CD8-positive, alpha-beta memory T cell (primary cell): ENCODE measurements at places on chromosomes 5 and 9. TPM values are rescaled to one million over a fixed set of nuclear protein-coding genes. Genes with fewer than 3 reads are reported as not detected.

DNA sequence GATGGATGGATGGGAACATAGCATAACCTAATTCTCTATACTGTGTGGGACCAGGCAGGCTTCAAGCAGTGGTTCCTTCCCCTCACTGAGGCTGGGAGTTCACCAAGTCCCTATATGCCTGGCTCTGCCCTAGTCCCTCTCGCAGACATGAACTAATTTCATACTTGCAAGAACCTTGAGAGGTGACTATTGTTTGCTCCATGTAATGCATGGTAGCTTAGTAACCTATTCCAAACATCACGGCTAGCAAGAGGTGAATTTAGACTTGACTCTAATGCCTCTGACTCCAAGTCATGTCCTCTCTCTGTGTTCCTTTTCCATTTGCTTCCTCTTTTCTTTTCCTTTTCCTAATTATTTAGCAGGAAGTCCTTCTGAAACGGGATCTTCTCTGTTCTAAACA lies 25.9 kb upstream of the ERMP1 start:
- no peak for DNase-seq

DNA sequence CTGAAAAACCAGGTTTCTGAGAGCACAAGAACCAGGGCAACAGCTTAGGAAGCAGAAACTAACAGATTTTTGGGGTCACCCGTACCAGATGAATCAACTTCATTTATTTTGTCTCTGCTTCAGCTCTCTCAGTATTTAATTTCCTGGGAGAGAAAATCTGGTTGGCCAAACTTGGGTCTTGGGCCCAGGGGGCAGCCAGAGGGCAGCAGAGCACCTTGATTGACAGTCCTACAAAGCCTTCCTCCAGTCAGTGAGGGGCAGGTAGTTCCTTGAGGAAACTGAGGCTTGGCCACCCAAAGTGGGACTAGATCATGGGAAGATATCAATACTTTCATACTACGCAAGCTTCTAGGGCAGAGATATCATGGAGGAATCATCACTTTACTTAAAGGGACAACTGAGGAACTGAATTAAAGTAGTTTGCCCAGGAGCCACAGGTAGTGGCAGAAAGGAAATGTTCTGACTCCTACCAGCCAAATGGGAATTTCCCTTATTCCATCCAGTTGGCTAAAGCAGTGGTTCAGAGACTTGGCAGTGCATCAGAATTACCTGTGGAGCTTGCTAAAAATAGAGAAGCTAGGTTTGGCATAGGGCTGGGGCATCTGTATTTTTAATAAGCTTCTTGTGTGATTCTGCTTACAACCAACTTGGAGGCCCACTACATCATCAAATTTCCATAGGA lies 21.5 kb upstream of the ARHGAP26 start:
- DNase-seq = peak; percentile 31

GRCh38 chr9:94656200-94656599 lies 16.9 kb upstream of the FBP1 start:
- peak; percentile 49 for DNase-seq

- no peak for DNase-seq
These were observed 22.2 kb downstream of the TNFSF8 start for GRCh38 chr9:114908104-114908622.

DNA sequence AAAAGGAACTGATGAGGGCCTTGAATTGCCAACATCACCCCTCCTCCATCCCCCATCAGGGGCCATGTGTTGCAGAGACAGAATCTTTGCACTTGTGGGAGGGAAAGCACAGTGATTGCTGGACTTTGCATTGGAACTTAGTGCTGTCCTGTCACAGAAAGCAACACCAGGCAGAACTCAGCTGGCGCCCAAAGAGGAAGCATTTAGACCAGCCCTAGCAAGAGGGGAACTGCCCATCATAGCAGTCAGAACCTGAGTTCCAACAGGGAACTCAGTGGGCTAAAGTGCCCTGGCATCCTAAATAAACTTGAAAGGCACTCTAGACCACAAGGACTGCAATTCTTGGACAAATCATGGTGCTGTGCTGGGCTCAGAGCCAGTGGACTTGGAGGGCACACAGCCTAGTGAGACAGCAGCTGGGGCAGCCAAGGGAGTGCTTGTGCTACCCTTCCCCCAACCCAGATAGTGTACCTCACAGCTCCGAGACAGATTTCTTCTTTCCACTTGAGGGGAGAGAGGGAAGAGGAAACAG lies 128.1 kb downstream of the ACTL7B start:
- DNase-seq = no peak

DNA sequence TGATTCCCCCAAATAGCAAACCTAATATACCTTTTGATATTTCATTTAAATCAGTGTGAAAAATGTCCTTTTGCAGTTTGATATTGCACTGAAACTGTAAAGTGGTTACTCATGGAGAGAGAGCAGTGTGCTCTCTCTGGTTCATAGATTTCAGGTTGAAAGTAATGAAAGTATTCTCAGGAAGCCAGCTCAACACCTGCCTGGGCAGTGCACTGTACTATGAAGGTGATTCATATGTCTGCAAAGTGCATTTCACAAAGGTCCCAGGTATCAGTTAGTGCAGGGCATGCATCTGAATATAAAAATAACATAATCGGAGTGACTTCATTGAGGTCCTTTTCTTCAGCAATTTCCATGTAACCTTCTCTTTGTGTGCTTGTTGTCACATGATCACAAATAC lies 274.3 kb downstream of the CDH18 start:
- DNase-seq = no peak

- no peak for DNase-seq
These were observed 56.9 kb downstream of the AHRR start for GRCh38 chr5:378301-378891.

- no peak for DNase-seq
These were observed 30.7 kb downstream of the SEMA4D start for GRCh38 chr9:89467278-89467625.

- peak; percentile 26 for DNase-seq
These were observed 181.8 kb downstream of the GLIS3 start for GRCh38 chr9:4117835-4118610.

- no peak for DNase-seq
These were observed 45.0 kb upstream of the IPPK start for GRCh38 chr9:92714787-92715487.

DNA sequence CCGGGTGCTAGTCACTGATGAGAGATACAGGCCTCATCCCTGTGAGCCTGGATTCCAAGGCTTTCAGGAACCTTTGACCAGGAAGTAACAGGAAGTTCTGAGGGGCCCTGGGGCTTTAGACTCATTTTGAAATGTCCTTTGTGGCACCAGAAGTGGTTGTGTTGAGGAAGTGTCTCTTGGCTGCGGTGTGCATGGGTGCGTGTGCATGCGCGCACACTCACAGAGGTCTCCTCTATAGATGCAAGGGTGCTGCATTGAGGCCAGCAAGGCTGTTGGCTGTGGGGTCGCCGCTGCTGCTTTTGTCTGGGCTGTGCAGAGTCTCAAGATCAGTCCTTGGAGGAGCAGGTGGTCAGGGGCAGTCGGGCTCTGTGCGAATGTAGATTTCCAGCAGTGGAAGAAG lies 7.6 kb downstream of the RAB24 start:
- DNase-seq = no peak

DNA sequence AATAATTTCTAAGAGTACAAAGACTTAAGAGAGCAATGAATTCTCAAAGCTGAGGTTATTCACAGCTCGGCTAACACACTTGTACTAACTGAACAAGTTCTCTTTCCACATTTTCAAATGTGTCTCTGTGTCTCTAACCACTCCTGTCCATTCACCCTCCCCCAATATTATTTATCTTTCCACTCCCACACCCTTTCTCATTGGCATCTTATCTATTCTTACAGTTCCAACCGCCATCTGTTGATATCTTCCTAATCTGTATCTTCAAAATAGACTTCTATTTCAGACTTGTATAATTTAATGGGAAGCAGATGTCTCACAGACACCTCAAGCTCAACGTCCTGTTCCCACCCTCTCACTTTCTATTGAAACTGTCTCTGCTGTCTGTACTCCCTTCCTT lies 205.9 kb downstream of the ANXA1 start:
- no peak for DNase-seq

- DNase-seq = peak; percentile 95
These were observed 13.3 kb downstream of the TRIM7 start for GRCh38 chr5:181191526-181192336.

GRCh38 chr9:107665057-107665456 lies 175.5 kb upstream of the KLF4 start:
- no peak for DNase-seq

GRCh38 chr9:121217609-121218292 lies 16.1 kb upstream of the RAB14 start:
- DNase-seq = no peak

GRCh38 chr5:72600391-72600981 lies 93.3 kb upstream of the ZNF366 start:
- DNase-seq = no peak

- no peak for DNase-seq
These were observed 523 bp downstream of the MAML1 start for GRCh38 chr5:179732918-179733771.

GRCh38 chr5:66697796-66698564 lies 101.8 kb downstream of the MAST4 start:
- DNase-seq = no peak

- DNase-seq = no peak
These were observed 218.1 kb upstream of the CD180 start for GRCh38 chr5:67414712-67415111.

DNA sequence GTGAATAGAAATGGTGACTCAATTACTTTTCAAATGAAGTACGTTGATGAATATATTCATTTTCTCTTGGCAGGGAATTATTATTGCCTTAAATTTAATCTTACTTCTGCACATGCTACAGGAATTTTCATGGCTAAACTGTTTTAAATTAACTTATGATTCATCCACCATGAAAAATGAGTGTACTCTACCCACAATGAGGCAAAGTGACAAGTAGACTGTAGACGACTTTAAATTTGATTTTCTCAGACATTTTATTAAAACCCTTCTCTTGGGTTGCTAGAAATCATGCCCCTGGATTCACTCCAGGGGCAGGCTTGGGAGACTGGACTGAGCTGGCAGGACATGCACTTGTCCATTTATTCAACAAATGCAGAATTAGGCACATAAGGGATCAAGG lies 23.5 kb upstream of the ERAP2 start:
- no peak for DNase-seq

GRCh38 chr5:174801798-174802197 lies 77.4 kb downstream of the MSX2 start:
- DNase-seq = no peak

GRCh38 chr5:137734331-137734730 lies 1.6 kb downstream of the KLHL3 start:
- DNase-seq = no peak

GRCh38 chr5:124744170-124744971 lies 2.1 kb downstream of the ZNF608 start:
- no peak for DNase-seq

GRCh38 chr5:72387985-72388384 lies 67.8 kb downstream of the PTCD2 start:
- DNase-seq = no peak

Gene LCN9
- not detected for total RNA-seq

Gene LCN10
- 1.1 TPM for total RNA-seq

Gene IFNA1
- not detected for total RNA-seq

Gene F12
- total RNA-seq = 10.3 TPM

Gene SPATA31C1
- total RNA-seq = not detected

Gene SPINK13
- not detected for total RNA-seq

Gene CTXN3
- not detected for total RNA-seq

Gene FBP1
- 0.53 TPM for total RNA-seq

Gene CARTPT
- not detected for total RNA-seq

Gene ROR2
- not detected for total RNA-seq
